ENCODE measurements at places on chromosomes 3 and 15. TPM values are rescaled to one million over a fixed set of nuclear protein-coding genes. Genes with fewer than 3 reads are reported as not detected.

DNA sequence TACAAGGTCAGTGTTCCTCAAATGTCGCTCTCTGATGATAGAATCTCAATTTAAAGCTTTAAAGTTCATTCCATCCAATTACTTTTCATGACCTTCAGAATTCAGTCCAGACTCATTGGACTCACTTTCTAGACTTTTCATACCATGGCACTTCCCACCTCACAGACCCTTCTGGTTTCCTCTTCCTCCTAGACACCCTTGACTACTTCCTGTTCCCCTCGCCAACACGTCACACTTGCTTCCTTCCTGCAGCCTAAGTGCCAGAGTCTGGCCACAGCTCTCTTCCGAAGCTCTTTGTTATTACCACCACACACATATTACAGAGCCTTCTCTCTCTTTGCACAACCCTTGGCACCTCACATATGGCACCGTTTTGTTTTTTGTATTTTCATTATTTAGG lies 59.1 kb upstream of the UMPS start:
- no peak for DNase-seq

EPHB1 gene
- polyA plus RNA-seq = 5.0 TPM

TOMM70 gene
- 77.3 TPM for polyA plus RNA-seq

- no peak for DNase-seq
Measured at GRCh38 chr3:126880901-126881300, 102.0 kb upstream of the PLXNA1 start.

DNA sequence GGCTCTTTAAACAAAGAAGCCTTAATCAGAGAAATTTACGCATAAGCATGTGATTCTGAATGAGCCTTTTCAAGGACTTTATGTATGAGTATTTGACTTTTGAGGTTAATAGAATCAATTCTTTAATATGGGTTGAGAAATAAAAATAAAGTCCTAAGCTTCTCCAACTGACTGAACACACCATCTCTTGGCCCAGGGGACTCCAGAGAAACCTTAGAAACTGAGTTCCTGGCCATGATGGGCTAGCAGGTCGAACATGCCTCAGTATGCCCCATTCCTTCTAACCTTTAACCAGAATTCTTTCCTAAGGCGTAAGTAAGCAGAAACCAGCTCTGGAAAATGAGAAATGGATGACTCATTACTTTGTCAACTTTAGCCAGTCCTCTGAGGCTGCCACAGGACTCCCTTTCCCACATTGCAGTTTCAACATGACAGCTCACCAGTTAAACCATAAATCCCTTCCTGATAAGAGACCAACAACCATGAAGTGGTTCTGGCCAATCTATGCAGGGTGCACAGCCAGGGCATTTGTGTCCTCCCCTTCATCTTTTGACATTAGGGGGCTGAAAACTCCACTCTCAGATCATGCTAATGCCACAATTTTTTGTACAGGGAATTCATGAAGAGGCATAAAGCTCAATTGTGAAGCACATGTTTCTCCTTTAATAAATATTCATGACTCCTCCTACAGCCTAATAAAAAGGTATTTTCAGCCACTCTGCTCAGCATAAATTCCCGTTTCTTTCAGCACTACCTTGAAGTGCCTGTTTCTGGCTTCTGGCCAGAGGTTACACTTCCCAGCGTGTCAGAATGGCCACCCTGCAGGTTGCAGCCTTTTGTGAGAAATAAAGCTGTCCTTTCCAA lies 33.3 kb downstream of the TM4SF18 start:
- DNase-seq = peak; percentile 29

ANKRD63 gene
- polyA plus RNA-seq = 0.14 TPM

- no peak for DNase-seq
Measured at GRCh38 chr3:52685285-52685708, 416 bp downstream of the PBRM1 start.

DNA sequence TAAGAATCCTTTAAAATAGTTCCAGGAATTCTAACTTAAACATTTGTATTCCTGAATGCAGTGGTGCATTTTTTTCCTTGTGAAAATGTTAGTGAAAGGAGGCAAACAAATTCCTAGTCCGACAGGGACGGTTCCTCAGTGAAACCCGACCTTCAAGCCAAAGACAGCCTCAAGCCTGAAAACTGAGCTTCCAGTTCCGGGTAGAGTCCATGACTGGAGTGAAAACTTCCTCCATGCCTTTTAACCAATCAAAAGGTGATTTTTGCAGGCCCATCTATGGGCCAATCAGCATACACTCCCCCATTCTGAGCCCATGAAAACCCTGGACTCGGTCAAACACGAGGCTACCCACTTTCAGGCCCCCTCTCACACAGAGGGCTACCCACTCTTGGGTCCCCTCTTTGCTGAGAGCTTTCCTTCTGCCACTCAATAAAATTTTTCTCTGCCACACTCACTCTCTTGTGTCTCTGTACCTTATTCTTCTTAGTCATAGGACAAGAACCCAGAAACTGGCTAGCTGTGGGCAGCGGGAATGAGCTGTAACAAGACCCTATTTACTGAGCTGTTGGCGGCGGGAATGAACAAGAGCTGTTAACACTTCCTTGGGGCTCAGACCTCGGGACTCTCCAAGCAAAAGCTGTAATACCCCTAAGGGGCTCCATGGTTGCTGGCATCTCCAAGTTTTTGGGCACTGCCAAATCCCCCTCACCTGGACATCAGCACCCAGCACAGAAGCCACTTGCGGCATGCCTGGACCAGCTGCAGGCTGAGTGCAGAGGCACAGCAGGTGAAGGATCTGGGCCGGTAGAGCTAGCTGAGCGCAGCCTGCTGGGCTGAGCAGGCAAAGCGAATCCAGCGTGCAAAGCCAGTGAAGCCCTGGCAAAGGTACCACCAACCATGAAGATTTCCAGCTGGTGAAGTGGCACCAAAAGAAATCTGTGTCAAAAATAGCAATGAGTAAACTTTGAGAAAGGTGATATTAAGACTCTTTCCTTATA lies 598.8 kb downstream of the MCTP2 start:
- DNase-seq = no peak

- no peak for DNase-seq
Measured at GRCh38 chr3:82165266-82165665, 403.8 kb upstream of the GBE1 start.

- peak; percentile 75 for DNase-seq
Measured at GRCh38 chr15:70196372-70197316, 98.9 kb upstream of the TLE3 start.

DNA sequence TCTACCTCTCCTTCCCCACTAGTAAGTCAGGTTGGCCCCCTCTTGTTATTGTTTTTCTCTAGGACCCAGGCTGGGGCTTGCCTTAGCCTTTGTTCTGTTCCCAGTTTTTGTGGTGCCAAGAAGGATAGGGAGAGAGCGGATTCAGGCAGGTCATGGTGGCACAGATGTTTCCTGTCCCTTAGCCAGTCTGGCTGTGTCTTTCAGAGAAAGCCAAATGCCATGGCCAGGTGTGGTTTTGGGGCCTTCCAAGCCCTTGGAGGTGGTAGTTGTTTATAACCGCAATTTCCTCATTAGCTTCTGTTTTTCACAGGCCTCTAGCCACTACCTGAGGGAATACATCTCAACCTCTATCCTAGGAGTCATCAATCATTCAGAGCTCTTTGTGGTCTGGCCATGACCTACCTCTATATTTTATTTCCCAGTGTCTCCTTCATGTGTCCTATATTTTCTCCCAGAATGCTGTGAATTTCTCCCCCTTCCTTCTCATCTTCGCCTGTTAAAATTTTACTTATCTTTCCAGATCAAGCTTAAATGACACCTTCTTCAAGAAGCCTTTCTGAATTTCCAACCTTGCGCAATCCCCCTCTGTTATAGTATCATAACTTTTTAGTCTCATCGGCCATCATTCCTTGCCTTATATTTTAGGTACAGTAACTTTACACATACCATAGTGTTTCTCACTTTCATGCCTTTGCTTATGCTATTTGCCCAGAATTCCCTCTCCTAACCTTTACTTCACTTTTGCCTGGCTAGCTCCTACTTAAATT lies 38.2 kb downstream of the TIMP4 start:
- DNase-seq = no peak

- DNase-seq = no peak
Measured at GRCh38 chr15:63971904-63972303, 74.4 kb downstream of the DAPK2 start.

UPK1B gene
- 8.6 TPM for polyA plus RNA-seq

Data from right renal cortex interstitium (tissue), 3 donors.